ENCODE measurements at places on chromosomes 3 and 15.

- DNase-seq = no peak
These were observed 36.0 kb downstream of the ATP13A5 start for GRCh38 chr3:193342551-193342950.

DNA sequence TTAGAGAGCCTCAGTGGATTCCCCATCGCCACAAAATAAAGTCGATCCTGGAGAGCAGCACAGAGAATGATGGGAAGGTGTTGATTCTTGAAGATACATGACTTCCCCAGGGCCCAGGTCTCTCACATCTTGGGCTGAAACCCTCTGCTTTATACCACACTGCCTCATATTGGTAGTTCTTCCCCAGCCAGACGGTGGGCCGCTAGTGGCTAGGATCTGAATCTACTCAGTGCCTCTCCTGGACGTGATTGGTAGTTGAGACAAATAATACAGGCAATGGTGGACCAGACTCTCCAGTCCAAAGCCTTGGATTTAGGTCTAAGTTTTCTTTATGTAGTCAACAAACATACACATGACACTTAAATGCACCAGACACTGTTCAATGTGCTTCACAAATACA is 49.7 kb downstream of the RAB11A start:
- no peak for DNase-seq

GRCh38 chr3:186588632-186589031 is 18.1 kb downstream of the DNAJB11 start:
- no peak for DNase-seq

- no peak for DNase-seq
These were observed 23.1 kb downstream of the PSTPIP1 start for GRCh38 chr15:77017761-77018720.

DNA sequence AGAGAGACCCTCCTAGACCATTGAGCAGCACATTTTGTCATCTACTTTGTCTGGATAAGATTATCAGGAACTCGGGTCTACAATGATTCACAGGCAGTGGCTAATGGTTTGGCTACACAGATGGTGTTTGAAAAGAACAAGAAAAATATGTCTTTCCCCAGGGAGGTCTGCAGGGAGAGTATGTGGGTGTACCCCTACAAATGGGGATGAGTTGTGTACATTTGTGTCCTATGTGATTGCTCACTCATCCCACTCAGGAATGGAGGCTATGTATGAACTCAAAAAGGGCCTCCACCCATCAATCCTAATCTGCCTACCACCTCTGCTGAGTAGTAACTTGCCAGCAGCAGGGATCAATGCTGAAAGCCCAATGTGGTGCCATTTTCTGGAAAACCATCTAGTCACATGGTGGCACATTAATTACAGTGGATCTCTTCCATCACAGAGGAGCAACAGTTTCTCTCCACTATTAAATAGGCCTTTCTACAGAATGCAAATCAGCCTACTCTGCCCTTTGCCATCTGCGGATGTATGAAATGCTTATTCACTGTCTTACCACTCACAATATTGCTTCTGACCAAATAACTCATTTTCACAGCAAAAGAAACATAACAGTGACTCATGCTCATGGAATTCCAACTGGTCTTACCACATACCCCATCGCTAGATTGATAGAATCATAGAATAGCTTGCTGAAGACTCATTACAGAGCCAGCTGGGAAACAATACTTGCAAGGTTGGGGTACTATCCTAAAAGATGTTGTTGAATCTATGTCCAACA is 48.3 kb upstream of the TRIM42 start:
- peak; percentile 93 for DNase-seq

DNA sequence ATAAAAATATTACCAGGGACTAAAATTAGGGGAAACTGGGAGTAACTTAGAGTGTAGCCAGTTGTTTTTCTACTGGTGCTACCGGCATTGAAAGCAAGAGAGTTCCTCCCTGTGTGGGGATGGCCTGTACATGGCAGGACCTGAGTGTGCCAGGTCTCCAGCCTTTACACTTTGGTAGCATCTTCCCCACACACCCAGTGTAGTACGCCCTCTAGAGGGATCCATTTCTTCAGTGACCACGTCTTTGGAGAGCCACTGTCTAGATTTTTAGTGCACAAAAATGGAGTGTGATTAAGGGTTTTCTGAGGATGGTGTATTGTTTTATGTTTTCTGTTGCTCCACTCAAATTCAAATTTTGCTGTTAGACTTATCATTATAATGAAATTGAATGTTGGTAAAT is 507.0 kb upstream of the TPRG1 start:
- DNase-seq = no peak

- no peak for DNase-seq
These were observed 154.5 kb downstream of the ATP8B4 start for GRCh38 chr15:49964551-49964950.

Data from astrocyte of the cerebellum (primary cell).